Diencephalon (tissue), 1 donor: ENCODE measurements at places on chromosomes 13 and 19. TPM values are rescaled to one million over a fixed set of nuclear protein-coding genes. Genes with fewer than 3 reads are reported as not detected.

SLITRK6 gene
- total RNA-seq = 48.4 TPM

KIR3DL2 gene
- total RNA-seq = not detected

NFKBIB gene
- 4.8 TPM for total RNA-seq

FAM216B gene
- total RNA-seq = 17.8 TPM

ZNF431 gene
- 16.4 TPM for total RNA-seq

ZNF835 gene
- 12.7 TPM for total RNA-seq

ERICH6B gene
- not detected for total RNA-seq

MTUS2 gene
- 19.4 TPM for total RNA-seq

ZNF714 gene
- 33.0 TPM for total RNA-seq

TEX26 gene
- 3.2 TPM for total RNA-seq

RDH8 gene
- total RNA-seq = not detected

POP4 gene
- 52.4 TPM for total RNA-seq

GGN gene
- 1.2 TPM for total RNA-seq

RPS19 gene
- total RNA-seq = 227 TPM

LILRA6 gene
- 0.23 TPM for total RNA-seq

ADPRHL1 gene
- 1.4 TPM for total RNA-seq

CACNG8 gene
- total RNA-seq = 7.4 TPM

CYP2S1 gene
- total RNA-seq = 3.2 TPM

PTGER1 gene
- 0.69 TPM for total RNA-seq

ZNF415 gene
- total RNA-seq = 31.8 TPM

C19orf85 gene
- total RNA-seq = not detected

C13orf46 gene
- 0.23 TPM for total RNA-seq

ZNF607 gene
- total RNA-seq = 18.0 TPM

PALM3 gene
- 6.0 TPM for total RNA-seq

PSG6 gene
- total RNA-seq = not detected

GNG8 gene
- not detected for total RNA-seq

FFAR3 gene
- total RNA-seq = 0.23 TPM

PRX gene
- total RNA-seq = 2.5 TPM

CDC42EP5 gene
- total RNA-seq = 1.2 TPM

C19orf38 gene
- total RNA-seq = 1.2 TPM

FCGBP gene
- total RNA-seq = 3.0 TPM

TMEM238 gene
- total RNA-seq = not detected
